ENCODE measurements at places on chromosomes 7 and 10.
A peak's percentile ranks its signal among the peaks of the same experiment; 100 is the strongest.

- no peak for DNase-seq
These were observed 122.3 kb upstream of the LYZL2 start for GRCh38 chr10:30751678-30752331.

- no peak for DNase-seq
These were observed 8.9 kb downstream of the ST8SIA6 start for GRCh38 chr10:17445400-17445998.

GRCh38 chr7:135808206-135808605 is 59.6 kb upstream of the FAM180A start:
- no peak for DNase-seq

DNA sequence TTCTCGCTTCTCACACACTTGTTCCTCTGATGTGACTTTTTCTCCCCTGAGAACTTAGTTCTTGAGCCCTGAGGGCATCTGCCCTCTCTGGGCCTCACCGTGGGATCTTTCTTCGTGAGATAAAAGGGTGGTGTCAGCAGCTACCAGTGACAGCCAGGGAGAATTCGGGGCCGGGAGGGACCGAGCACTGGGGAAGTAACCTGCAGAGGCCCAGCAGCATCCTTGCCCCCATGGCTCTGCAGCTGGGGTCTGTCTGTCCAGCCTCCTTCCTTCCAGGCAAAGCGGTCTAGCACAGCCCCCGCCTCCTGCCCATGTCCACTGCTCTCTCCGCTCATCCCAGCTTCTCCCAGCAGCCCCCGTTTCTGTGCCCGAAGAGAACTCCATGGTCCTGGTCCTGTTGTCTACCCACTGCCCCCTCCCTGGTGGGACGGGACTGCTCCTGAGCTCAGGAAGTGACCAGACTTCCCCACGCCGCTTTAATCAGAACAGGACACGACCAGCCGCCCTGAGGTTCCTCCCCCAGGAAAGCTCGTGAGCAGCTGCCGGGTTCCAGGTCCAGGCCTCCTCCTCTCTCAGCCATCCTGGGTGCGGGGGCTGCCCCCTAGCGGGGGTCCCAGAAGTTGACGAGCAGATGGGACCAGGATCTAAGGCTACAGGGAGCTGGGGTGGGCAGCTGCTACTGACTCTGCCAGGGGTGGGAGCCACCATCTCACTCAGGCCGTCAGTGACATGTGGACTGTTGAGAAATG is 187.5 kb downstream of the WDR37 start:
- no peak for DNase-seq

- peak; percentile 56 for DNase-seq
These were observed 27.0 kb upstream of the ZPBP start for GRCh38 chr7:50119815-50120637.

DNA sequence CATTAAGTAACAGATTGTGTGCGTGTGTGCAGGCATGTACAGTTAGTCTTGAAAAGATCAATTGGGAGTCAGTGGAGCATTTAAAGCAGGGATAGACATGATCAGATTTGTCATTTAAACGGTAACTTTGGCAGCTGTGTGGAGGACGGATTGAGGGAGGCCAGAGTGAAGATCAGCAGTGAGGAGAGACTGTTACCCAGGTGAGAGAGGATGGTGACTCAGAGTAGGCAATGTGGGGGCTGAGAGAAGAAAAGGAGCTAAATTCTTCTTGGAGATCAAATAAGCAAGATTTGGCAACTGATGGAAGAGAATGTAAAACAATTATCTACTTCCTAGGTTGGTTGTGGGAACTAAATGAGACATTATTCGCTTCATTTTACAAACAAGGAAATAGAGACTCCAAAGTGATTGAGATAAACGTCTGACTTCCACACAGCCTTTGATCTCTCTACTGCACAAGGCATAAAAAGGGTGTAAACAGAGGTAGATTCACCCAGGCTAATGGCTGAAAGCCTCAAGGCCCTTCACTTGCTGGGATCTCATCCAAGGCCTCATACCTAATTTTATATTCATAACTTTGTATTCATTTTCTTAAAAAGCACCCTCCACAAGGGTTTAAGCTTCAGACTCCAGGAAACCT is 665.1 kb upstream of the GALNT17 start:
- DNase-seq = no peak

- no peak for DNase-seq
These were observed 160.4 kb downstream of the HDAC9 start for GRCh38 chr7:18655912-18656311.

GRCh38 chr10:71264345-71265200 is 52.2 kb downstream of the UNC5B start:
- no peak for DNase-seq

DNA sequence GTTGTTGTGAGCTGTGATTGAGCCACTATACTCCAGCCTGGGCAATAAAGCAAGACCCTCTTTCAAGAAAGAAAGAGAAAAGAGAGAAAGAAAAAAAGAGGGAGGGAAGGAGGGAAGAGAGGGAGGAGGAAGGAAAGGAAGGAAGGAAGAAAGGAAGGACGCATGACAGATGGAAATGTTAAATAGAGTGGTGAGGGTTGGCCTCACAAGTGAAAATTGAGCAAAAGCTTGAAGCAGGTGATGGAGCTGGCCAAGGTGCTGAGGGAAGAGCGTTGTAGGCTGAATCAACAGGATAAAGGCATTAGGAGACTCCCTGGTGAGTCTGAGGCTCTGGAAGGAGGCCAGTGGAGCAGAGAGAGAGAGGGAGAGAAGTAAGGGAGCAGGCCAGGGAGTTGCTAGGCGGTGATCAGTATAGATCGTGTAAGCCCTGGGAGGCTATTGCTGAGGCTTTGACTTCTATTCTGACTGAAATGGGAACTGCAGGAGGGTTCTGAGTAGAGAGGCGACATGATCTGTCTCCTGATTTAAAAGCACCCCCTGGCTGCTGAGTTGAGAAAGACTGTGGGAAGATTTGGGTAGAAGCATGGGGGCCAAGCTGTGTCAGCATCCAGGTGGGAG is 26.5 kb upstream of the TMEM248 start:
- peak; percentile 4 for DNase-seq

DNA sequence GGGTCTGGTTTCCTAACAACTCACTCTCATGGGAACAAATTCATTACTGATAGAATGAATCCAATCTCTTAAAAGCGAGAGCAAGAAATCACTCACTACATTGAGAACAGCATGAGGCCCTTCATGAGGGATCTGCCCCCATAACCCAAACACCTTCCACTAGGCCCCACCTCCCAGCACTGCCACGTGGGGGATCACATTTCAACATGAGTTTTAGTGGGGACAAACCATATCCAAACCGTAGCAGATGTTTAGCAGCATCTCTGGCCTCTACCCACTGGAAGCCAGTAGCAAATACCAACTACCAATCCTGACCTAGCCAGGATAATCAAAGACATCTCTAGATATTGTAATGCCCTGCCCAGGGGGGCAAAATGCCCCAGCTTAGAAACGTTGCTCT is 243.9 kb downstream of the ARHGAP21 start:
- DNase-seq = no peak

DNA sequence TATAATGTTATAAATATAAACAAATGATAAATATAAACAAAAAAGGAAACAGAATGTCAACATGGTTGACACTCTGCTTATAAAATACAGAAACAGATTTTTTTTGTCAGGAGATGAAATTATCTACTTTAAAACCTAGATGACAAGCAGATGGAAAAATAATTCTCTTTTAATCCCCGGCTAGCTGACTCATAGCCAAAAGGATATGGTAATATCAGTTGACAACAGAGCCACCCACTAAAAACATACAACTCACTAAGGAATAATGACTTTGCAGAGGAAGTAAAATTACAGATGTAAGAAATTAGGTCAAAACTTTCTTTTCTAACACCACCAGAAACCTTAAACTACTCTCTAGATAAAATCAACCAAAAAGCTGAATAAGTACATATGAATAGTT is 131.1 kb upstream of the ABCB5 start:
- no peak for DNase-seq

DNA sequence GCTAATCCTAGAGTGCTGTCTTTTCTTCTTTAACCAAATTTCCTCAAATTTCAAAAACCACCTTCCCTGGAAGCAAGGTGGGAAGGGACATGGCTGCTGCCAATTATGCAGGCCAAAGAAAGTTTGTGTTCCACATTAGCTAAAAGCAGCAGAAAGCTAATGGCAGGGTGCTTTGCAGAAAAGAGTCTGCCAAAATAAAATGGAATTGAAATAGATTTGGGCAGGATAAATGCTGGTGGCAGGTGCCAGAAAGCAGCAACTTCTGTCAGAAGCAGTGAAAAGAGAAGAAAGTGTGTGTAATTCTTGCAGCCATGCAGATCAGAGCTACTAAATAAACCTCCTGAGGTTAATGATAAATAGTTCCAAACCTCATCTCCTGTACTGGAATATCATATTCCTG is 275.5 kb downstream of the ABCA13 start:
- no peak for DNase-seq

GRCh38 chr7:108027239-108027638 is 24.3 kb upstream of the LAMB1 start:
- DNase-seq = no peak

DNA sequence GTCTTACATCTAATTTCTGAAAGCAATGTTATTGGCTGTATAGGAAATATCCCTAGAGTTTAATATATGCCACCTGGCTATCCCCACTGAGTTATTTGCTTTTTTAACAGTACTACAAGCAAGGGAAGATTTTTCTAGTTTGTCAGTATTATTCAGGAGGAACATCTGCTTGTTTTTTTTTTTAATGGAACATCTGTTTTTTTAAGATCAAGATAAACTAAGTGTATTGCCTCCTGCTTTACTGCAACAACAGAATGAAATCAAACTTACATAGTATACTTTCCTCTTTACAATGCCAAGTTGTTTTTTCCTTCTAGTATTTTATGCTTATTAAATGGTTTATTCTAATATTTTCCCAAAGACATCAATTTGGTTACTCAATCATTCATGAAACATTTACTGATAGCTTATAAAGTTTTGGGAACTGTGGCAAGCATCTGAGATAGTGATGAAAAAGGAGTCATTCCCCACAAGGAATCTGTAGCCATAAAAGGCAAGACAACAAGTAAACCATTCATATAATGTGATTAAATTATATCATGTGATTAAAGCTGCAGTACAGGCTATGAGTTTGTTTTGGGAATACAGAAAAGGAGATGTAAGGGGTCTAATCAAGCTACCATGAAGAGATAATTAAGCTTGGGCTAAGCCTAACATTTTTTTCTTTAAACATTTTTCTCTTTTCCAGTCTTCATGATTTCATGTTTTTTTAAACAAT is 17.4 kb downstream of the MTPN start:
- DNase-seq = no peak

DNA sequence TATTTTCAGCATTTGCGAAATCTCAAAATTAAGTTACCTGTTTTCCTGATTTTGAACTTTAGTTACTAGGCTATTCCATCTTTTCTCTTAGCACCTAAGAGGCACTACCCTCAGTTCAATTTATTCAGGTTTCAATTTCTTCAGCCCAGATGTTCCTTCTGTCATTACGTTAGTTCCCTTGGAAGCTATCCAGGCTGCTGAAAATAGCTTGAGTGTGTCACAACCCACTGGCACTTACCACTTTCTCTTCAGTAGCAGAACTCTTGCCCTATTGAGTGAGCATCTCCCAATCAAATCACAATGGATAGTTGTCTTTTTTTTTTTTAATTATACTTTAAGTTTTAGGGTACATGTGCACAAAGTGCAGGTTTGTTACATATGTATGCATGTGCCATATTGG is 332.7 kb upstream of the LRGUK start:
- no peak for DNase-seq

DNA sequence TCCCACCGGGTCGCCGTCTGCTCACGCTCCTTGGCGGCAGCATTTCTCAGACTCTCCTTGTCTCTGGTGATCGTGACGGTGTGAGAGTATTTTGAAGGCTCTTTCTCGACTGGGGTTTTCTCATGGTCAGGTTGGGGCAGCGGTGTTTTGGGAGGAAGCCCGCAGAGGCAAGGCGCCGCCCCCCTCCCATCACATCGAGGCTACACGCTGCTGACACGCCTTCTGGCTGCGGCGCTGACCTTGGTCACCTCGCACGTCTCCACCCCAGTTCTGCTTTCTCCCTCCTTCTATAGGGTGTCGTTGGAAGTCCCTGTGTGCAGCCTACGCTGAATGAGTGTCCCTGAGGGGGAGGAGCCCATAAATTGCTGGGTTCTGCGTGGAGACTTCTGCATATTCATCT is 55.2 kb downstream of the GLRX3 start:
- DNase-seq = no peak

GRCh38 chr10:62636825-62637248 is 167.7 kb upstream of the ADO start:
- peak; percentile 65 for DNase-seq

DNA sequence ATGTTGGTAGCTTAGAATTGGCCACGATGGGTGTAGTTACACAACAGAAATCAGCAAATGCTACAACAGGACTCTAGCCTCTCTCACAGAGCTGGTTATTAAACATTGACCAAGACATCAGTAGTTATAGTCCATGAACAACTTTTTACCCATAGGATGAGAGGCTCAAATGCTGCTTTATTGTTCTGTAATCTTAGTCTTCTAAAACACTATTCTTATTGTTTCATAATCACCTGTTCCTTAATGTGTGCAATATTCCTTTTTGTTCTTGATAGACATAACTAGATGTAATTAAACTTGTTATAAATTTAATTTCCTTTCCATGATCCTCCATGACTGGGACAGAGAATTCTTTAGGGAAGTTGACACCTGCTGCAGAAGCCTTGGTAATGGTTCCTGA is 356.9 kb downstream of the EXOC4 start:
- DNase-seq = no peak

DNA sequence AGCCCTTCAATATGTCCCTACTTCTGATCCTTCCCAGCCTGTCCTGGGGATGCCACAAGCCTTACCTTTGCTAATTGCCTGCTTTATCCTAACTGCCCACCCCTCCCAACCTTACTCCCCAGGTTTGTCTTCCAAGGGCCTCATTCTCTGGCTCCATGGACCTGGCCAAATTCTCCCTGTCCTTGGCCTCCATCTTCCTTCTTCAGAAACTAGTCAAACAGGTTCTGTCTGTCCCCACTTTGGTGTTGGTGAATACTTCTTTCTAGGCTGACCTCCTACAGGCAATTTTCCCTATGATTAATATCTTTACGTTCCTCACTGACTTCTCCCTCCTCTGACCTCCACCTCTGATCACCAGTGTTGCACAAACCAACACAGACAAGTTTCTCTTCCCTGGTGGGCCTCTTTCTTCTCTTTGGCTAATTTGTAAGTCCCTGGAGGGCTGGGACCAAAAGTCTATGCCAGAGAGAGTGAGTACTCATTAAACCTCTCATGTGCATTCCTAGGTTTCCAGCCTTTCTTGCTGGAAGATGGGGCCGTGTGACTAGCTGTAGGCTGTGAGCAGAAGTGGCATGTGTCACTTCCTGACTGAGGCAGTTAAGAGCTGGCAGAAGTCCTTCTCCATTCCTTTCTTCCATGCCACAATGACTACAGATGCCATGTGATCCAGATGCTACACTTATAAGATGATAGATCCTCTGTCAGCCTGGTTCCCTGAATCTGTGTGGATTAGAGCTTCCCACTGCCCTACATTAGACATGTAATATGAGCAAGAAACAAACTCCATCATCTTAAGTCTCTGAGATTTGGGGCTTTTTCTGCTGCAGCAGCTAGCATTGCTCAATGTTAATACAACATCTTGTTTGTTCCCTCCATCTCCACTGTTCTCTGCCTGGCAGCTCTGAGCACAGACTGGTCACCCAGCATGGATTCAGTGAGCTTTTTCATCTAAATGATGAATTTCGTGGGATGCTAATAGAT is 382.7 kb downstream of the RPS24 start:
- no peak for DNase-seq

- no peak for DNase-seq
These were observed 64.3 kb upstream of the ZNF716 start for GRCh38 chr7:57385668-57386067.

GRCh38 chr7:116786791-116787443 is 75.5 kb upstream of the CAPZA2 start:
- peak; percentile 13 for DNase-seq

GRCh38 chr10:59724098-59724938 is 14.7 kb upstream of the SLC16A9 start:
- DNase-seq = no peak
